ENCODE measurements at places on chromosomes 16 and 17.

GRCh38 chr16:68287276-68288251 lies 23.2 kb downstream of the SLC7A6OS start:
- no peak overlapping the region for H3K4me3 ChIP-seq
- peaks cover 27% of the 10 kb centered on the region for H3K36me3 ChIP-seq
- no peaks in the 10 kb centered on the region for H3K27me3 ChIP-seq
- H3K4me1 ChIP-seq, result peaks cover 50% of the 10 kb centered on the region

GRCh38 chr17:58121925-58122324 lies 26.3 kb upstream of the OR4D1 start:
- no peaks in the 10 kb centered on the region for H3K4me1 ChIP-seq
- no peak overlapping the region for H3K27ac ChIP-seq
- H3K27me3 ChIP-seq, result peaks cover 8% of the 10 kb centered on the region
- DNase-seq, result no peak
- no peaks in the 10 kb centered on the region for H3K36me3 ChIP-seq

GRCh38 chr16:90047714-90048346 lies 28.6 kb upstream of the DBNDD1 start:
- H3K27ac ChIP-seq, result no peak overlapping the region
- peak overlapping the region; percentile 39 for H3K4me3 ChIP-seq
- no peak for DNase-seq
- H3K36me3 ChIP-seq, result no peaks in the 10 kb centered on the region
- peaks cover 27% of the 10 kb centered on the region for H3K27me3 ChIP-seq

- H3K27ac ChIP-seq, result peak overlapping the region; percentile 72
- no peak overlapping the region for H3K4me3 ChIP-seq
- peaks cover 19% of the 10 kb centered on the region for H3K36me3 ChIP-seq
- peak; percentile 73 for DNase-seq
Measured at GRCh38 chr17:80968602-80969029, 23.0 kb upstream of the CHMP6 start.

- H3K27ac ChIP-seq, result no peak overlapping the region
- H3K27me3 ChIP-seq, result no peaks in the 10 kb centered on the region
- H3K36me3 ChIP-seq, result no peaks in the 10 kb centered on the region
- H3K4me3 ChIP-seq, result no peak overlapping the region
Measured at GRCh38 chr17:57713140-57713539, 32.0 kb downstream of the CCDC182 start.

DNA sequence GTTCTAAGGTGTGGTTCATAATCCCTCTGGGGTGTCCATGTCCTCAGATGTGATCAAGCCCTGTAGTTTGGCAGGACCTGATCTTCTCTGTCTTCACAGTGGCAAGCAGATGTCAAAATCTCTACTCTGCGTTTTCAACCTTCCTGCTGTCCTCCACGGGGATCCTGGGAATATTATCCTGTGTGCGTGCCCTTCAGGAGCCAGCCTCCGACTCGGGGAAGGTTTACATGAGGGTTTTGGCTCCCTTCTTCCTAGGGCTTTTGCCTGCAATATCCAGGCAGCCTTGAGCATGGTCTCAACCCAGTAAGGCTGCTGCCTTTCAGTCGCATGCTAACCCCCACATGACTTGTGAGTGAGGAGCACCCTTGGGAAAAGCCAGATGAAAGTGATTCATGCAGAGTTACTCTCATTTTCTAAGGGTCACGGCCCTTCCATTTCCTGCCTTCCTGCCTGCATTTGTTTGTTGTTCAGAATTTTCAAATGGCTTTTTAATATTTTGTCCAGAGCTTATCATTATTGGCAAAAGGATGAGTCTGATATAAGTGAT lies 202.2 kb upstream of the CHMP6 start:
- H3K27ac ChIP-seq, result no peak overlapping the region
- H3K4me1 ChIP-seq, result no peaks in the 10 kb centered on the region
- peak; percentile 77 for DNase-seq
- no peaks in the 10 kb centered on the region for H3K27me3 ChIP-seq
- H3K4me3 ChIP-seq, result no peak overlapping the region

DNA sequence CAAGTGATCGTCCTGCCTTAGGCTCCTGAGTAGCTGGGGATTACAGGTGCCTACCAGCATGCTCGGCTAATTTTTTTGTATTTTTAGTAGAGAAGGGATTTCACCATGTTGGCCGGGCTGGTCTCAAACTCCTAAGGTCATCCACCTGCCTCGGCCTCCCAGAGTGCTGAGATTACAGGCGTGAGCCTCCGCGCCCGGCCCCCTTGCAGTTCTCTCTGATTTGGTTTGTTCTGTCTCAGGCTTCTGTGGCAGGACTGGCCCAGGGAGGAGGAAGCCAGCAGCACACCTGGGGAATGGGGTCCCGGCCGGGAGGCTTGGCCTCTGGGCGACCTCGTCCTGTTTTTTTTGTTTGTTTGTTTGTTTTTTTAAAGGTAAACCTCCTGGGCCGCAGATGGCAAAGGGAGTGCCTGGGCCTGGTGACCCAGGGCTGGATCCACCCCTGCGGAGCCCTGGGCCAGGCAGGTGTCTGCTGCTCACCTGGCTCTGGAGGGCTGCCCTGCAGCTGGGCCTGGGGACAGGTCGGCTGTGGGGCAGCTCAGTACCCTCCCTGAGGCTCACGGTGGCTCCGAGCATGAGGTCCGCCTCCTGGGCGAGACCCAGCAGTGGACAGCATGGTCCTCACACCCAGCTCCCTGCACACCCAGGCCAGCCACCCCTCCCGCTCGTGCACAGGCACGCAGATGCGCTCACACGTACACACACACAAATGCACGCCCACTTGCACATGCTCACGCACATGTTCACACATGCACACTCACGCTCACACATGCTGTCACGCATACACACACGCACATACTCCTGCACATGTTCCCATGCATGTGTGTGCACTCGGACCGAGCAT lies 3.3 kb upstream of the NUDT16L1 start:
- DNase-seq, result no peak
- H3K27me3 ChIP-seq, result no peaks in the 10 kb centered on the region
- H3K36me3 ChIP-seq, result peaks cover 37% of the 10 kb centered on the region

GRCh38 chr16:67393111-67393787 lies at the start of gene TPPP3:
Gene TPPP3 (minus strand): TSS chr16:67393498. CDS start chr16:67391111, 2,387 bp downstream.
- H3K27me3 ChIP-seq, result peaks cover 78% of the 10 kb centered on the region
- H3K4me1 ChIP-seq, result peaks cover 28% of the 10 kb centered on the region
- DNase-seq, result peak; percentile 89
- H3K36me3 ChIP-seq, result no peaks in the 10 kb centered on the region
- peak within 1 kb of the TSS; percentile 32 for H3K4me3 ChIP-seq

DNA sequence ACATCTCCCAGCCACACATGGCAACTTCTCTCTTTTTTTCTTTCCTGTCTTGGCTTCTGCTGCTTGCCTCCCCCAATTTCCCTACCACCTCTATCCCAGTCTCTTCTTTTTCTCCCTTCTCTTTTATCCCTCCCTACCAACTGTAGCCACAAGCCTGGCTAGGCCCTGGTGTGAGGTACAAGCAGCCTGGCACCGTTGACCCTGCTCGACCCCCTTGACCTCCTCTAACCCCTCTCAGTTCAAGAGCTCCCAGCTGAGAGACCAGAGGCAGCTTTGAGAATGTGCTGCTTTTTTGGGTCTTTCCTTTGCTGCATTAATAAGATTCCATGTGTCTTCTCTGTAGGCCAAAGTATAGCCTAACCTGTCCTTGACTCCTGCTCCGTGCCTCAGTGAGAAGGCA lies 32.3 kb downstream of the B9D1 start:
- no peak for DNase-seq
- H3K27ac ChIP-seq, result no peak overlapping the region
- H3K4me3 ChIP-seq, result no peak overlapping the region
- no peaks in the 10 kb centered on the region for H3K27me3 ChIP-seq
- no peaks in the 10 kb centered on the region for H3K4me1 ChIP-seq

DNA sequence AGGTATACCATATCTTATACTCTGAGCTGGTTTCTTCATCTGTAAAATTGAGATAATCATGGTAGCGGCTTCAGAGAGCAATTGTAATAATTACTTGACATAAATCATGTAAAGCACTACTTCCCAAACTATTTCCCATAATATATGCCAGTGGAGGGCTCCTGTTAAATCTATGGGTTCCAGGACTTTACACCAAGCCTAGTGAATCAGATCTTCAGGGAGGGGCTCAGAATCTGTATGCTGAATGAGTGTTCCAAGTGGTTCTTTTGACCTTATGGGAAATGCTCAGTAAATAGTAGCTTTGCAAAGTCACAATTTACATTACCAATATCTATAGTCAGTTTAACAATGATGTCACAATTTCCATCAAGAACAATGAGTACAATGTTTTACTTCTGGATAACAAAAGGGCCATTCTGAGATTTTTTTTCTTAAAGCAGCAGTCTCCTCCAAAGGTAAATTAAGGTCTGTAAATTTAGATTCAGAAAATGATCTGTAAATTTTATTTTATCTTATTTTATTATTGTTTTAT lies 50.9 kb upstream of the NLK start:
- no peaks in the 10 kb centered on the region for H3K4me1 ChIP-seq
- H3K36me3 ChIP-seq, result no peaks in the 10 kb centered on the region
- no peak overlapping the region for H3K27ac ChIP-seq
- DNase-seq, result no peak
- H3K27me3 ChIP-seq, result no peaks in the 10 kb centered on the region
- H3K4me3 ChIP-seq, result no peak overlapping the region

- no peak overlapping the region for H3K27ac ChIP-seq
- no peaks in the 10 kb centered on the region for H3K4me1 ChIP-seq
- no peak overlapping the region for H3K4me3 ChIP-seq
- DNase-seq, result no peak
- H3K36me3 ChIP-seq, result no peaks in the 10 kb centered on the region
- H3K27me3 ChIP-seq, result no peaks in the 10 kb centered on the region
Measured at GRCh38 chr16:88790312-88791211, 5.5 kb upstream of the PIEZO1 start.

DNA sequence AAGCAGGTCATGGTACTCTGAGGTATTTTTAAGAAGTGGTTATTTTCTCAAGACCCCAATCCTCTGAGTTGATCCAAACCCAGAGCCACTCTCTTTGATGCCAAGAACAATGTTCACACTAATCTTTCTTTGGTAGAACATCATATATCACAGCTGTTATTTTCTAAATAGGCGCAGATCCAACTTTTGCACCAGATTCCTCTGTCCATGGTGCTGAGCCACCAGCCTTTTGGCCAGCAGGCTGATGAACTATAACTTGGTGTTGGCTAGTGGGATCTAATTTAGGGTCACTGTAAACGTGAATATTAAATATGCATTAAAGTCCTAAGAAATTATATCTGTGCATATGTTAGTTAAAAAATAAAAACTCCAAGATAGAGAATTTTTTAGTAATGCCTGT lies 7.0 kb upstream of the ZKSCAN2 start:
- no peaks in the 10 kb centered on the region for H3K36me3 ChIP-seq
- no peak overlapping the region for H3K27ac ChIP-seq
- H3K27me3 ChIP-seq, result no peaks in the 10 kb centered on the region
- no peak for DNase-seq

- peaks cover 32% of the 10 kb centered on the region for H3K36me3 ChIP-seq
- H3K27me3 ChIP-seq, result no peaks in the 10 kb centered on the region
- no peak overlapping the region for H3K4me3 ChIP-seq
- H3K27ac ChIP-seq, result no peak overlapping the region
- no peak for DNase-seq
- no peaks in the 10 kb centered on the region for H3K4me1 ChIP-seq
Measured at GRCh38 chr17:68134046-68134637, 98.6 kb downstream of the KPNA2 start.

- no peaks in the 10 kb centered on the region for H3K27me3 ChIP-seq
- H3K27ac ChIP-seq, result no peak overlapping the region
- no peak for DNase-seq
Measured at GRCh38 chr16:87653234-87653633, 50.9 kb downstream of the JPH3 start.

DNA sequence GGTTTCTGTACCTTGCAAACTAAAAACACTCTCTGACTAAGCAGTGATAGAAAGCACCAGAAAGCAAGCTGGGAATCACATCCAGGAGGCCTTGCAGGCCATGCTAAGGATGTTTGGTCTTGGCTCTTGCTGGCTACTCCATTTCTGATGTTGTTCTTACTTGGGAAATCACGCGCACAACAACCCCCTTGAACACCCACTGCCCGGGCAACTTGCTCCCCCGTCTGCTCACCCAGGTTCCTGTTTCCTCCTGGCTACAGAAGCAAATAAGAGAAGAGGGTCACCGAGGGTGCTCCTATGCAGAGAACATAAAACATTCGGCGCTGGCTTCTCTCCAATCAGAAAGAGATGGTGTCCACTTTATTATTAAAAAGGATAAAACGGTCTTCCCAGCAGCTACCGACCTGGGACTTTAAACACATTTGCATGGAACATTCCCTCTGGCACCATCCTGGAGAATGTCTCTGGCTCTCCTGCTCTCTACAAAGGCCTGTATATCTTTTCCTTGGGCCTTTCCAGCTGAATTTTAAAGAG lies 271.2 kb upstream of the RPL38 start:
- DNase-seq, result no peak
- no peaks in the 10 kb centered on the region for H3K4me1 ChIP-seq
- no peaks in the 10 kb centered on the region for H3K36me3 ChIP-seq
- H3K4me3 ChIP-seq, result no peak overlapping the region
- no peak overlapping the region for H3K27ac ChIP-seq
- no peaks in the 10 kb centered on the region for H3K27me3 ChIP-seq

- no peak for DNase-seq
- no peaks in the 10 kb centered on the region for H3K36me3 ChIP-seq
- H3K27ac ChIP-seq, result no peak overlapping the region
Measured at GRCh38 chr17:63943745-63944144, 11.6 kb upstream of the CD79B start.

- DNase-seq, result peak; percentile 45
- no peak overlapping the region for H3K27ac ChIP-seq
- peaks cover 10% of the 10 kb centered on the region for H3K4me1 ChIP-seq
- no peaks in the 10 kb centered on the region for H3K27me3 ChIP-seq
- no peak overlapping the region for H3K4me3 ChIP-seq
- H3K36me3 ChIP-seq, result no peaks in the 10 kb centered on the region
Measured at GRCh38 chr16:88558457-88559442, 11.5 kb upstream of the ZC3H18 start.

- DNase-seq, result no peak
- H3K36me3 ChIP-seq, result peaks cover 26% of the 10 kb centered on the region
- H3K4me1 ChIP-seq, result peaks cover 6% of the 10 kb centered on the region
- H3K27ac ChIP-seq, result no peak overlapping the region
- H3K27me3 ChIP-seq, result no peaks in the 10 kb centered on the region
Measured at GRCh38 chr17:43818966-43819365, 14.0 kb downstream of the MPP3 start.

- no peaks in the 10 kb centered on the region for H3K27me3 ChIP-seq
- peak overlapping the region; percentile 99 for H3K27ac ChIP-seq
Measured at GRCh38 chr17:50181144-50181543, 15.3 kb downstream of the SGCA start.

- no peaks in the 10 kb centered on the region for H3K27me3 ChIP-seq
- peaks cover 19% of the 10 kb centered on the region for H3K4me1 ChIP-seq
- DNase-seq, result no peak
- no peak overlapping the region for H3K27ac ChIP-seq
- H3K36me3 ChIP-seq, result peaks cover 40% of the 10 kb centered on the region
- no peak overlapping the region for H3K4me3 ChIP-seq
Measured at GRCh38 chr17:42463976-42464400, 5.3 kb downstream of the ATP6V0A1 start.

- no peak for DNase-seq
- H3K27ac ChIP-seq, result no peak overlapping the region
- H3K36me3 ChIP-seq, result no peaks in the 10 kb centered on the region
- H3K4me1 ChIP-seq, result no peaks in the 10 kb centered on the region
- no peak overlapping the region for H3K4me3 ChIP-seq
Measured at GRCh38 chr17:11737313-11737679, 139.0 kb downstream of the DNAH9 start.

Measured in tibial artery (tissue), 4 donors.